ENCODE measurements at places on chromosomes 11 and 22.

DNA sequence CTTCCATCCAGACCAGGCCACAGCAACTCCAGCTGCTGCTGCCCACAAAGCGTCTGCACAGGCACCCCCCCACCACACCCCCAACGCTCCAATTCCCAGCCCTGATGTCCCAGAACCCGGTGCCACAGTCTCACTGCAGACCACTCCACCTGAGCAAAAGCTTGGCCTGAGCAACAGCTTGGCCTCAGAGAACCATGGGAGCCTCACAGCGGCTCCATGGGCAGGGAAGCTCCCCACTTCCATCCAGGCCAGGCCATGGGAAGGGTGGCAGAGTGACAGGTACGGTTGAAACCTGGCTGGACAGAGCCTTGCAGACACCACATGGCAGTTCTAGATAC lies 13.2 kb downstream of the PLXNB2 start:
- no peak for DNase-seq

DNA sequence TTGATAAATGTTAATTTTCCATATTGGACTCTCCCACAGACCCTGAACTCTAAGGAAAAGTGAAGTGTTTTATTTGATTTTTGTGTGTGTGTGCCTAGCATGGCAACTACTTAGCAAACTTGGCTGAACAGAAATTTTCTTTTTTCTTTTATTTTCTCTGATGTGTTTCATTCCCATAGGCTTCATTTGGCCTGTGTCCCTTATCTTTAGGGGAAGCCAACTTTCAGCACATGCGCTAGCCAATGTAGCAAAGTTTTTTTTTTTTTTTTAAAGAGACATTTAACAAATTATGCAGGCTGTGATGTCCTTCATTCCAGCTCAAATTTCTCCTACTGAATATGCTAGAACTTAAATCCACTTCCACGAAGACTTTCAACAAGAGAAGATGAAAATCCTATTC lies 14.2 kb downstream of the TCF20 start:
- no peak for DNase-seq

- DNase-seq, result no peak
Observed at GRCh38 chr11:72535194-72535547, 100.8 kb upstream of the CLPB start.

DNA sequence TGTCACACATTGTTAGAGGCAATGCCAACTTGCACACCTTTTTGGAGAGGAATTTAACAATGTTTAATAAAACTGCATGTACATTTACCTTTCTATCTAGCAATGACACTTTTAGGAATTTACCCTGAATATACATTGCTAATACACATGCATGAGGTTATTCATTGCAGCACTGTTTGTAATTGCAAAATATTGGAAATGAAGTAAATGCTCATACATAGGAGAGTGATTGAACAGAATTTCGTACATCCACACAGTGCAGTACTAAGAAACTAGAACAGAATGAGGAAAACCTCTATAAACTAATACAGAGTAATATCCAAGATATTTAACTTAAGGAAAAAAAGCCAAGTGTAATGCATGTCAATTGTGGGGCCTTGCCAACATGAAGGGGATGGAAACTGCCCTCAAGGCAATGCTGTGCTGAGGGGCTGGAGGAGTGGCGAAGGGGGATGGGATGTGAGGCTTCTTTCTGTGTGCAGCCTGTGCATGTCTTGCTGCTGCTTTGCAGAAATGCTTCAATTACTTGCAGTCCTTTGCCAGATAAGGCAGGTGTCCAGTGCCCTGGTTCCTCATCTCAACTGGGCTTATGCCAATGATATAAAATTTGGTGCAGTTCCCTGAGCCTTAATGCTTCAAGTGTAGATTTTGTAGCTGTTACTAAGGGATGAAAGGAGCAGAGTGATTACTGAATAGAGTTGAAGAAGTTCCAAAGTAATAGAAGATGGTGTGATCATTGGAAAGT lies 96.1 kb downstream of the GRIA4 start:
- DNase-seq, result no peak

DNA sequence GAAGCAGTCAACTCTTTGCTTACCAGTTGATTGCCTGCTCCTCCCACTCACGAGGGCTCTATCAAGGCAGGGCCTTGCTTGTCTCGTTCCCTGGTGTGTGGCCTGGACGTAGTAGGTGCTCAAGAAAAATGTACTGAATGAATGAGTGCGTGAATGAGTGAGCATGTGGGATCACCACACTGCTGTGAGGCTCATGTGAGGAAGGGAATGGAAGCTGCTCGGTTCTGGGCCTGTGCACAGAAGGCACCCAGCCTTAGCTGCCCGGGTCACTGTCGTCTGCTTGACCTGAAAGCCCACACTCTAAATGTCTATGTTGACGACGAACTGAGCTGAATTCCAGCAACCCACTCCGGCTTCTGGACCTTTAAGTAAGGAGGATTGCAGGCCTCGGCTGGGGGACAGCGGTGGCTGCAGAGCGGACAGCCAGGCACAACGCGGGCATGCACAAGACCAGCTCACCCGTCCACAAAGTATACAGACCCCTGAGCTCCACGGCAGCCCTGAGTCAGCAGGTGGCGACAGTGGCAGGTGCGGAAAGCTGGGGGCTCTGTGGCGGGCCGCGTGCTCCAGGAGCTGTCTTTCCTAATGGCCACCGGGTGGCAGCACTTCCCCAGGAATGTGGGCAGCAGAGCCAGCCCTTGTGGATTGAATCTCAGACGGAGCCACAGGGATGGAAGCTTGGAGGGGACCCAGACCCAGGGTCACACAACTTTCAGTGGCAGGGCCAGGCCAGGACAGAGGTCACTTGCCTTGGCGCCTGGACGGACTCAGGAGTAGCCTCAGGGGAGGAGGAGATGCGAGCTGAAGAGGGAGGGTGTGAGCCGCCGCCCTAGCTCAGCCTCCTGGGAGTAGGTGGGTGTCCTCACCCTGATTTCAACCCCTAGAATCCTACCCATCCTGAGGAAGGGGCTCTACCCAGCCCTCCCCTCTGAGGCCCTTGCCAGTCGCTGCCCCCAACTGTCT lies 5.0 kb upstream of the PICK1 start:
- DNase-seq, result peak; percentile 84

GRCh38 chr22:33443683-33444082 lies 385.5 kb upstream of the SYN3 start:
- no peak for DNase-seq

GRCh38 chr11:56843816-56844215 lies 95.3 kb upstream of the OR9G4 start:
- no peak for DNase-seq

DNA sequence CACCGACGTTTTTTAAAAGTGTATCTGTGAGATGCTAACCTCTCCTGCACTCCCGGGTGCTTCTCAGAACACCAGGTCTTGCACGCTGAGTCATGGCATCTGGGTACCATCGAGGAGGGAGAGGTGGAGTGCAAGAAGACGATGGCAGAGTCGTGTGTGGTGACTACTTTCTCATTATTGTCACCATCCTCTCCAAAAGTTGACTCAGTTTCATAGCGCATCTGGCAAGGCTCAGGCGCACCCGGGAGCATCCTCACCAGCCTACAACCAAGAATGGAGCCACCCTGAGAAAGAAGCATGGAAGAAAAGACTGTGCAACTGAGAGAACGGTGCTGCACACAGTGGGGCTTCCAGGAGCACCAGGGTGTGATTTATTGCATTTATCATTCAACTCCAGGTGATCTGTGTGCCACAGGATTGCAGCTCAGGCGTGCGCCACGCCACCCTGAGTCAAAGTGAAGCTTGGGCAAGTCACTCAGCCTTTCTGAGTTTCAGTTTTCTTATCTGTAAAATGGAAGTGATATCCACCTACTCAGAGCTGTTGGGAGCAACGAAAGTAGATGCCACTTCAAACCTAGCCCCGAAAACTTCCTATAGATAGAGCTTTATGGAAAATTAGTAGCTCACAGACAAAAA lies 65.4 kb downstream of the LINC01488 start:
- DNase-seq, result no peak

- no peak for DNase-seq
Observed at GRCh38 chr22:22099833-22100812, 117.5 kb upstream of the TOP3B start.

DNA sequence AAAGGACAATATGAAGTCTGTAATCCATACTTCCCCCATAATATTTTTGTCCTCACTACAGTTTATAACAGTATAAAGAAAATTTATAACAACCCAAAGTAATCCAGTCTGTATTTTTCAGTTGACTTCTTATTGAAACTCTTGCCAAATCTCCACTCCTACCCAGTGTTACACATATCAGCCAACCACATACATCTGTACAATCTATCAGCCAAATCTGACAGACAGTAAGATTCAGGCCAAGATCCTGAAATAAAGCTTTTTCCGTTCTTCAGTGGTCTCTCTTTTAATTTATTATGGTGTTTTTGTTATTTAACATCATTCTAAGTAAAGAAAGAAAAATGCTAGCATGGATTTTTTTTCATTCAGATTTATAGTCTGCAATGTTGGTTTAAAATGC lies 2370.9 kb upstream of the RAG2 start:
- DNase-seq, result no peak

DNA sequence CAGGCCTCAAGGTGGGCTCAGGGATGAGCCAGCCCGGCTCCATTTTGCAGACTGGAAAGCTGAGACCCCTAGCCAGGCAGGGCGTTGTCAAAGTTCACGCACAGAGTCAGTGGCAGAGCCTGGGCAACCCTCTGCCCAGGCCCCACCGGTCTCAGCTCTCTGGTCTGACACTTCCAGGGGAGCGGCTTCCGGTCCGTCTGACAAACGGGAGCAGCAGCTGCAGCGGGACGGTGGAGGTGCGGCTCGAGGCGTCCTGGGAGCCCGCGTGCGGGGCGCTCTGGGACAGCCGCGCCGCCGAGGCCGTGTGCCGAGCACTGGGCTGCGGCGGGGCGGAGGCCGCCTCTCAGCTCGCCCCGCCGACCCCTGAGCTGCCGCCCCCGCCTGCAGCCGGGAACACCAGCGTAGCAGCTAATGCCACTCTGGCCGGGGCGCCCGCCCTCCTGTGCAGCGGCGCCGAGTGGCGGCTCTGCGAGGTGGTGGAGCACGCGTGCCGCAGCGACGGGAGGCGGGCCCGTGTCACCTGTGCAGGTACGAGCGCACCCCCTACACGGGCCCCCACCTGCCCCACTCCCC lies 36.0 kb downstream of the CD6 start:
- peak; percentile 47 for DNase-seq

GRCh38 chr11:76139314-76139713 lies 67.0 kb downstream of the WNT11 start:
- no peak for DNase-seq

DNA sequence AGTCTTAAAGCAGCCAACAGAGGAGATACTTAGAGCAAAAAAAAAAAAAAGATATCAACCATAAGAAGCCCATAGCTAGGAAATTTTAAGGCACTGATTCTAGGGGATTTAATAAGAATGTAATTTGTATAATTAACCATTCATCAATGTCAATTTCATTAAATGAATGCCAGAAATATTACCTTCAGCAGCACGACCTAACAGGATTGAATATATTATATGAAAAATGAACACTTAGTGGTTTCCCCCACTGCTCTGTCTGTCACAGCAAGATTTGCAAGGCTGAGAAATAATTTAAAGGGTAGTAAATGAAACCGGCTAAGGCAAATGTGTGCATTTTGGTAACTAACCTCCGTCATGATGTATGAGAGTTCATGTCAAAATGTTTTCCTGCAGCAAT lies 319.9 kb downstream of the KIRREL3 start:
- no peak for DNase-seq

DNA sequence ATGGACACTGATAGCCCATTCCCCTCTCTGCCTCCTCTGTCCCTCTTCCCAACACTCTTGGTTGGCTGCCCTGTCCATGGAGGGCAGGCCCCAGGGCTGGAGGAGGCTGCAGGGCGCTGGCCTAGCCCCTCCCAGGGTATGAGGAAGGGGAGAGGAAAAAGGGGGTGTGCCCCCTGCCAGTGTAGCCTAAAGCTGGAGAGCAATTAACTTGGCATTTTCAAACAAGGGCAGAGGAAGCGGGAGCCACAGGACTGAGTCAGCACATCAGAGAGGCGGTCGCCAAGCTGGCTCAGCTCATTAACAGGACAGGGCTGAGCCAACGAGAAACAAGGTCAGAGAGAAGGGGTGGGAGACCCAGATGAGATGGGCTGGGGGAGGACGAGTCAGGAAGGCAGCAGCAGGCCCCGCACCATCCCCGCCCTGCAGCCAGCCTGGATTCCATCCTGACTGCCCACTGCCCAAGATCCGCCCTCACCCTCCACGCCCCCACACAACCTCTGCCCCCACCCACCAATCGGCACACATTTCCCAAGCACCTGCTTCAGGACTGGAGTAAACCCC lies 76.3 kb downstream of the BUD13 start:
- no peak for DNase-seq

DNA sequence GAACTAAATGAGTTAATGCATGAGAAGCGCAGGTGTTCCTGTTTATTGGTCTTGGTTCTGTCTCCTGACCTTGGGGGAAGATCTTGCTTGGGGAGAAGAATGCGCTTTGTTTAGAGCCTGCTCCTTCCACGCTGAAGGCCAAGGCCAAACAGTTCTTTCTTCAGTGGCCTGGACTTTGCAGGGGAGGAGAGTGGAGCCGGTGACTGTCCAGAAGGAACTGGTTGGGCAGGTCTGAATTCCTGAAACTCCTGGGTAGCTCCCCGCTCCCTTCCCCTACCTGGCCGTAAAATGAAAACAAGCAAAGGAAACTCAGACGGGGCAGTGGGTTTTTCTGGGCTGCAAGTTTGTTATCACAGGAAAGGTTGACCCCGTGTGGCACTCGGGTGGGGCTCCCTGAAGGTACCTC lies 3.6 kb downstream of the ARHGAP8 start:
- no peak for DNase-seq
